ENCODE measurements at places on chromosomes 12 and 14.

DNA sequence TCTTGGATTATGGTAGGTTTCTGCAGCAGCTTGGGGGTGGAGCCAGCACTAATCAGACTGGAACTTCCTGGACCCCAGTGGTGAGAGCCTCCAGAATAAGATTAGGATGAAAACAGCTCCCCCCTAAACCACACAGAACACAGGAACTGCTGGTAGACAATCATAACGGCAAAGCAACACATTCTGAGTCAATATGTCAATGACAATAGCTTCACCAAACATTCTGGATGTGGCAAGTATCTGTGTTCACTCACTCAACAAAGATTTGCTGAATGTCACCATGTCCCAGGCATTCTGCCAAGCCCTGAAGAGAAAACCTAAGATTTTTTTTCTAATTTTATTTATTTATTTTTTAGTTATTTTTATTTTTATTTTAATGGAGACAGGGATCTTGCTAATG lies 65.2 kb downstream of the LRRC74A start:
- DNase-seq: no peak

DNA sequence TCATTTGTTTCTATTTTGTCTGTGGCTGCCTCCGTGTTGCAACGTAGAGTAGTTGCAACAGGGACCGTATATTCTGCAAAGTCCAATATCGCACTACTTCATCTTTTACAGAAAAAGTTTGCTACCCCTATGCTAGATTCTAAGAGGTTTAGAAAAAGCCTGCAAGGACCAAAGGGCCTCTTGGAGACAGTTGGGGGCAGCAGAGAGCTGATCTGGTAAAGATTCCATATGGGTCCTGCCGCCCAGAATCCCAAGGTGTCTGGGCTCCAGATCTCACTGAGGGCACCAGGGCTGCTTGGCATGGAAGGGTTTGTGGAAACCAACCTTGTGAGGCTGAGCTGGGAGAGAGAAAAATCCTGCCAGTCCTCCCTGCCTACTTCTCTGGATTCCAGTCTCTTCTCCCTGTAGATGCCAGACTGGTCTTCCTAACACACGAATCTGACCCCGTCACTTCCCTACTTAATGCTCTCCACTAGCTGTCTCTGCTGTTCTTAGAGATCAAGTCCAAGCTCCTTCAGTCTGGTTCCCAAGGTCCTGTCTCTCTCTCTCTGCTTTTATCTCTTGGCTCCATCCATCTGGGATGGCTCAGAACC lies 74.6 kb downstream of the GLRX5 start:
- no peak for DNase-seq

DNA sequence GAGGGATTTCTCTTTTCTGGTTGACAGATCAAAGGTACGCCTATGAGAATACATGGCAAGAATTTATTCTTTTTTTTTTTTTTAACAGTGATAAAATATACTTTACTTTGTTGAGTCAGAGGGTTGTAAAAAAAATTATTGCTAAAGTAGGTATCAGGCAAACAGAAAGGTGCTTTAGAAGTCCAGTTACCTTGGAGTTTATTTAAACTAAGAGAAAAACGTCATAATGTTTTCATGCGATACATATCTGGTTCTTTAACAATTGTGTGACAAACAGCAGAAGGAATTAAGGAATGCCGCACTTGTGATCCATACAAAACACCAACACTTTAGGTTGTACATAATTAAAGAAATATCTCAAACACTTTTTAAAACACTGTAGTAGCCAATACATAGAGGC lies 94.2 kb downstream of the BORCS5 start:
- no peak for DNase-seq

GRCh38 chr12:795305-795704 lies 42.9 kb downstream of the WNK1 start:
- no peak for DNase-seq

- no peak for DNase-seq
These were observed 7.0 kb upstream of the CCT2 start for GRCh38 chr12:69578283-69578682.

DNA sequence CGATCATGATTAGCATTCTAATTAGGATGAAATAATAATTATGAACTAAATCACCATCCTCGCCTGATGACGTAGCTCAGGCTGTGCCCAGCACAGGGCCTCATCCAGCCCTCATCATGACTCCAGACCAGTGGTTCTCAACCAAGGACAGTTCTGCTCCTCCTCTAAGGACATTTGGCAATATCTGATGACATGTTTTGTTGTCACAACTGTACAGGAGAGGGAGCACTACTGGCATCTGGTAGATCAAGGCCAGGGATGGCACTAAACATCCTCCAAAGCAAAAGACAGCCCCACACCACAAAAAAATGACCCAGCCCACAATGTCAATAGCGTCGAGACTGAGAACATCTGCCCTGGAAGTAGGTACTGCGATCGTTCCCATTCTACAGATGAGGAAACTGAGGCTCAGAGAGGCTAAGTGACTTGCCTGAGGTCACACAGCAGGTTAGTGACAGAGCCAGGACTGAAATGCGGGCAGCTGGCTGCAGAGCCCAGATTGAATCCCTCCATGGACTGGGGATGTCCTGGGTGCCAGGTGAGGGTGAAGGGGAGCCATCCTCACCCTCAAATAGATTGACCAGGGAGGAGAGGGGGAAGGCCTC lies 15.5 kb downstream of the TRPV4 start:
- DNase-seq: no peak

DNA sequence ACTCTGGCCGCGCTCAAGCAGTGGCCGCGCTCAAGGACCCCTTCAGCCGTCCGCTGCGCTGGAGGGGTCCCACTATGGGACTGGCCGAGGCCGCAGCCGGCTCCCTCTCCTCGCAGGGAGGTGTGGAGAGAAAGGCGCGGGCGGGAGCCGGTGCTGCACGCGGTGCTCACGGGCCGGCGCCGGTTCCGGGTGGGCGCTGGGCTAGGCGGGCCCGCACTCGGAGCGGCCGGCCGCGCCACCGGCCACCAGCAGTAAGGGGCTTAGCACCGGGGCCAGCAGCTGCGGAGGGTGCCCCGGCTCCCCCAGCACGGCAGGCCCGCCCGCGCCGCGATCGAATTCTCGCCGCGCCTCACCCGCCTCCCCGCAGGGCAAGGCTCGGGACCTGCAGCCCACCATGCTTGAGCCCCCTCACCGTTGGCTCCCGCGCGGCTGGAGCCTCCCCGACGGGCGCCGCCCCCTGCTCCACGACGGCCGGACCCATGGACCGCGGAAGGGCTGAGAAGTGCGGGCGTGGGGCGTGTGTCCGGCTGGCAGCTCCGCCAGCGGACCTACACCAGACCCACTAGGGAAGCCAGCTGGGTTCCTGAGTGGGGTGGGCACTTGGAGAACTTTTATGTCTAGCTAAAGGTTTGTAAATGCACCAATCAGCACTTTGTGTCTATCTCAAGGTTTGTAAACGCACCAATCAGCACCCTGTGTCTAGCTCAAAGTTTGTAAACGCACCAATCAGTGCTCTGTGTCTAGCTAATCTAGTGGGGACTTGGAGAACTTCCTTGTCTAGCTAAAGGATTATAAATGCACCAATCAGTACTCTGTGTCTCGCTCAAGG lies 49.5 kb downstream of the KLHL28 start:
- no peak for DNase-seq

DNA sequence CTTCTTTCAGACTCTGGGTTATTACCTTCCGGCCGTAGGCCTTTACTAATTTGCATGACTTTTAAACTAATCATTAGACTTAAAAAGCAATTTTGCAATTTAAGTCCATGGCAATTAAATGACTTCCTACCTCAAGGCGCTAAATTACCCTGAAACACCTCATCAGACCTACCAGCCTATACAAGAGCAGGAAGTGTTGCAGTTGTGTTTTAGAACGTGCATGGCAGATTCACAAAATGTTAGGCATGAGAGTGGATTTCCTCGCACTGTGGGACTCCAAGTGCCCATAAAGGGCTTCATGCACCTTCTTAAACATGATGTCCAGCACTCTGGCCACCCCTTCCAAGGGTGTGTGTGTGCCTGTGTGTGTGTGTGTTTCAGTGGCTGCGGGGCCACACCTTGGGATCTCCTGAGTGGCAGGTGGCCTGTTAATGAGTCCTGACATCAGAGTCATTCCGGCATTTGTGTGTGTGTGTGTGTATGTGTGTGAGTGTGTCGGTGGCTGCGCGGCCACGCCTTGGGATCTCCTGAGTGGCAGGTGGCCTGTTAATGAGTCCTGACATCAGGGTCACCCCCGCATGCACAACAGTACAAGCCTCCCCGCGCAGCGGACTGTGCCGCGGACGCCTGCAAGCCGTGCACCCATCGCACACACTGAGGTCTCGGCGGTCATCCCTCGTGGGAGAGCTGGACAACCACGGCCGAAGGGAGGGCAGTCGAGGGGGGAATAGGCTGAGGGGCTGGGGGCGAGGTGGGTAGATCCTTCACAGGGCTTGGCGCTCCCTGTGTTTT lies 900 bp downstream of the C2CD5 start:
- no peak for DNase-seq

- no peak for DNase-seq
These were observed 15.1 kb upstream of the DRAM1 start for GRCh38 chr12:101862245-101862644.

DNA sequence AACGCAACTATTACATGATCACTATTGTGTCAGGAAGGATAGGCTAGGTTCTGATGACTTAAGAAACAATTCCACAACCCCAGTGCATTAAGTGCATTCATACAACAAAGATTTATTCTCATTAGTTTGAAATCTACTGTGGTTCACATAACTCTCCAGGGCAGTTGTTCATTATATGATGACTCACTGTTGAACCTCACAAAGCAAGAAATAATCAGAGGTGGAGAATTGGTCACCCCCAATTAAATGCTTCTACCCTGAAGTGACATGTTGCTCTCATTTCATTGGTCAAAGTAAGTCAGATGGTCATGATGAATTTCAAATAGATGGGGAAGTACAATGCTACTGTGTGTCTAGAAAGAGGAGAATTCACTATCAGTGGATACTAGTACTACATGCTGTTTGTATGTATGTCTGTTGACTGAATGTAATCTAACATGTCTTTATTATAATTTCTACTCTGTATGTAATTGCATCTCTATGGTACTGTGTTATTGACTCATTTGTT lies 6.1 kb upstream of the HELB start:
- DNase-seq: no peak
